ENCODE measurements at places on chromosomes 12 and 14.

- DNase-seq = no peak
These were observed 373.4 kb downstream of the TMEM121 start for GRCh38 chr14:105899657-105900397.

DNA sequence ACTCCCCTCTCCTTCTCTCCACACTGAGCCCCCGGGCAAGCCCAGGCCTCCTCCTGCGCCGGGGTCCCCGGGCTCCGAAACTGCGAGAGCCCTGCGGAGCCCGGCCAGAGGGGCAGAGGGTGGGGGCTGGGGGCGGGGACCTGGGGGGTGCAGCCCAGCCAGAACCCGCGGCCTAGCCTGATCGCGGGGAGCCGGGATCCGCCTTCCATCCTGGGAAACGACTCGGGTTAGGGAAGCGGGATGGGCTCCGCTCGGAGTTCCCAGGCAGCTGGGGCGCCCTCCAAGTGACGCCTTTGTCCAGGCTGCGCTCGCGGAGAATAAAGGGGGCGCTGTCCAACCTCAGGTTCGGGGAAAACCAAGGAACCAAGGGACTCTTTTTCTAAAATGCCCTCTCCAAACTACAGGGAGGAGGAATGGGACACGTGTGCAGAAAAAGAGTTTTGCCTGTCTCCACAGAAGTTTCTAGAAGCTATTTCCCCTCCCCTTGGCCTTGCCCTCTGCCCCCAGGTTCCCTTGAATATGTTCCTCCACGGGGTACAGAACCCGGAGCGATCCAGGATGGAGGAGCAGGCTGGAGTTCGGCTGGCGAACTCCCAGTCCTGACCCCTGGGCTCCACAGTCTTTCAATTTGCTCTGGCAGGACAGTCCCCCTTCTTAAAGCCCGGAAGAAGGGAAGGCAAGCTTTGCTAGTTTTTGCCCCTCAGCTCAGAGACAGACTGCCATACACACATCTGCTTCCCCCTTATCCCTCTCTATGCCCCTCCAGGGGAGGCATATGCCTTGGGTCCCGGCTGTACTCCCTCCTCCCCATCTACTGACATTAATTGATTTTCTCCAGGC is 13.9 kb downstream of the NKX2-1 start:
- no peak for DNase-seq

DNA sequence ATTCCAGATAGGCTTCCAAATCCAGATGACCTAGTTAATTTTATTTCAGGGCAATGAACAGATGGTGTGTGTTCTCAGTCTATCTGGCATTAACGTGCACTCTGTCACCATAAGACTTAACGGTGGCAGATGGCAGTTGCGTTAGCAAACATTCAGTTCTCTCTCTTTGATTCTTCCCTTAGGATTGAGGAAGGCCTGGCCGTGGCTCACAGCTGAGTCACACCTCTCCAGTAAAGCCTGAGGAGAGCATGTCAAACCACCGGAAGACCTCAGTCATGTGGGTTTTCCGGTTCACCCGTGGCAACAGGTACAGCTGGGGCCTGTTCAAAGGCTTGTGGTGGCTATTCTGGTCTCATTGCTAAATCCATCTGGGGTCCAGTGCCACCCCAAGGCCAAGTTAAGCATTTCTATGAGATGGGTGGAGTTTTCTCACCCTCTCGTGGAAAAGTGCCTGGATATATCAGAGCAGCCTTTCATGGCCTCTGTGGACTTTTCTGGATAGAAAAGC is 545.1 kb upstream of the ATP2B1 start:
- DNase-seq = peak; percentile 84

DNA sequence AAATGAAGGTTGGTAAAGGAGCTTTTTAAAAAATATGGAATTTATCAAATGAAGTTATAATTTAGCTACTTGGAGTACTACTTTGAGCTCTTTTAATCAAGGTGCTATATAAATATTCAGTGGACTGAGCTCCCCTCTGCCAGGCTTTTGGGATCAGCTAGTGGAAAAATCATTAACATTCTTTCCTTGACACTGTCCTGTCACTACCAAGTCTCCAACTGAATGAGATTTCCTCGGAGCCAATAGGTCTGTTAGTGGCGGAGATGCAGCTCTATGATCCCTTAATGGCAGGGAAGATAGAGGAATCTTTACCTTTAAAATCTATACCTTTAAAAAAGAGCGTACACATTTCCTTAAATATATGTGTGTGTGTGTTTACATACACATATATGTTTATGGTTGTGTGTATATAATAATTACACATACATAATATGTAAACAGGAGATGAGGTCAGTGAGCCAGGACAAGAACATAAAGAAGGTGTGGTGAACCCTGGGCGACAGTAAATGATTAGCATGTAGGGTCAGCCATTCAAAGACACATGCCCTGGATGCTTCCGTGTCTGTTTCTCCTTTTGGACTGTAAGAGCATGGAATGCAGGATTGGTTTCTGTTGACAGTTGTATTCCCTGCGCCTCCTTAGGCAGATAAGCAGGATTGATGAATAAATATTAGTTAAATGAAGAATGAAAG is 47.7 kb upstream of the ATP2A2 start:
- no peak for DNase-seq

GRCh38 chr12:78120866-78121560 is 290.3 kb downstream of the NAV3 start:
- peak; percentile 29 for DNase-seq

GRCh38 chr14:54730156-54730961 is 163.4 kb downstream of the SAMD4A start:
- DNase-seq = no peak

GRCh38 chr14:23615856-23616255 is 20.3 kb upstream of the DHRS2 start:
- no peak for DNase-seq

DNA sequence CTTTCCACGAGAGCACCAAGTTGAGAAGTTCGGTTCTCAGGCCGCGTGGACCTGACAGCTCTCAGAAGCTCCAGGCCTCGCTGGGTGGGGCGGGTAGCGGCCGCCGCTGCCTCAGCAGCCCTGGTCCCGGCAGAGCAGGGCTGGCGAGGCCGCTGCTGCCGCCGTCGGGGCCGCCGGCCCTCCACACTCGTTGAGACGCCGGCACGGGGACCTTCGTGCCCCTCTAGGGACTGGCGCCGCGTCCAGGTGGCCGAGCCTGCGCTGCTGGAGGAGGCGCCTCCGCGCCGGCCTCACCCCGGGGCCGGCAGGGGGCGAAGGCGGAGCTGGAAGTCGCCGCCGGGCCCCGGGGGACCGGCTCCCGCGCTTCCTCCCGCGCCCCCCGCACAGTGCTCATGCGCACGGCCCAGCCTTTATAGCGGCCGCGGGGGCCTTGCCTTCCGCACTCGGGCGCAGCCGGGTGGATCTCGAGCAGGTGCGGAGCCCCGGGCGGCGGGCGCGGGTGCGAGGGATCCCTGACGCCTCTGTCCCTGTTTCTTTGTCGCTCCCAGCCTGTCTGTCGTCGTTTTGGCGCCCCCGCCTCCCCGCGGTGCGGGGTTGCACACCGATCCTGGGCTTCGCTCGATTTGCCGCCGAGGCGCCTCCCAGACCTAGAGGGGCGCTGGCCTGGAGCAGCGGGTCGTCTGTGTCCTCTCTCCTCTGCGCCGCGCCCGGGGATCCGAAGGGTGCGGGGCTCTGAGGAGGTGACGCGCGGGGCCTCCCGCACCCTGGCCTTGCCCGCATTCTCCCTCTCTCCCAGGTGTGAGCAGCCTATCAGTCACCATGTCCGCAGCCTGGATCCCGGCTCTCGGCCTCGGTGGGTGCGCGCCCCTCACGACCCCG is at the start of gene COCH:
TSS of gene COCH (plus strand) at position 440 of the 879 bp plus-strand sequence. CDS start at position 820, 380 bp downstream.
- DNase-seq = no peak

- DNase-seq = no peak
These were observed 11.4 kb upstream of the ASCL1 start for GRCh38 chr12:102946042-102946441.

GRCh38 chr12:93785249-93786010 is 108.3 kb downstream of the CRADD start:
- DNase-seq = peak; percentile 98
